ENCODE measurements at places on chromosomes 5 and 9. TPM values are rescaled to one million over a fixed set of nuclear protein-coding genes. Genes with fewer than 3 reads are reported as not detected.

SLC34A3 gene
- total RNA-seq = not detected

SLC27A6 gene
- total RNA-seq = not detected

CD14 gene
- 129 TPM for total RNA-seq

MARCOL gene
- total RNA-seq = not detected

GARNL3 gene
- 18.7 TPM for total RNA-seq

RASGEF1C gene
- 0.37 TPM for total RNA-seq

PCDHA10 gene
- 0.79 TPM for total RNA-seq

DNA sequence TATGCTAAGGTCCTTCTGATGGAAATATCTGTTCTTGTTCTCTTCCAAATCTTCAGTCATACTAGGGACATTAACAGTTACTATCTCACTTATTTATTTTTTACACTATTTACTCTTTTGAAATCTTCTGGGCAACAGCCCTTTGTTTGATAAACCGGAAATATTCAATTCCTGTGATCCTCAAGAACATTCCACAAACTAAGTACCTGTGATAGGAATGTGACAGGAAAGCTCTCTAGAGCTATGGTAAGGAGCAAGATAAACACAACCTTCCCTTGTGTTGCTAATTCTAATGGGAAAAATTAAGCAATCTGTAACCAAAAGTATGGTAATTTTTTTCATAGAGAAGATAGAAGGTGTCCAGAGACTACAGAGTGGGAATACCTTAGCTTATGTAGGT, 22.0 kb upstream of the ANKRD34B start:
- DNase-seq = no peak

GRCh38 chr9:104238668-104239067, 144.6 kb downstream of the SMC2 start:
- DNase-seq = no peak

GRCh38 chr9:129682381-129682780, 16.9 kb downstream of the PRRX2 start:
- DNase-seq = no peak

GRCh38 chr5:59094864-59095263, 512.0 kb downstream of the RAB3C start:
- DNase-seq = no peak

DNA sequence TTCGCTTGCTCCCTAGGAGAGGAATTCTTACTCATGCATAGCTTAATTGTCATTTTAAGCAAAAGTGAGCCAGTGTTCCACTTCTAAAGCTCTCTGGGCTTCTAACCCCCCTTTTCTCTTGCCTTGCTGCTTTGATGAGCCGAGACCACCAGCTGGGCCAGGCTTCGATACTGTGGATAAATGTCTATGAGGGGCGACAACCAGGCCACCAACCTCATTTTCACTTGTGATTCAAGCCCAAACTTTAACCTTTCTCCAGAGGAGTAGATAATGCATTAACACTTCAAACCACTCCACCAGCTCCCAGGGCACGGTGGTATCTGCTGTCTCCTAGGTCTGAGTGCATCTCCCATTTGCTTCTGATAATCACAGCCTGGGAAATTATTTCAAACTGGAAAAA, 205.6 kb downstream of the PSAT1 start:
- no peak for DNase-seq

DNA sequence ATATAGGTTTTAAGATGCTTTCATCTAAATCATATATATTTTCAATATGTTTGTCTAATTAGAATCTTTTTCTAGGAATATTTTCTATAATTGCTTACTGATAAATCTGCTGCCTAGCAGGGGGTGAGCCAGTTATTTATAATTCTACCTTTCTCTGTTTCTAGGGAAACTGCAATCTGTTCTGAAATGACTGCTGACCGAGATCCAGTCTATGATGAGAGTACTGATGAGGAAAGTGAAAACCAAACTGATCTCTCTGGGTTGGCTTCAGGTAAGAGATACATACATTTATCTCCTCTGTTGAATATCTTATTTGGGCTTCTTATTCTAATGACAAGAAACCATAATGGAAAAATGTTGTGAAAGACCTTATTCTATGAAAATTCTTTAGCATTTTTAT, 127.3 kb downstream of the XRCC4 start:
- DNase-seq = no peak

- DNase-seq = no peak
Measured at GRCh38 chr9:17138503-17138902, 3.7 kb downstream of the CNTLN start.

GRCh38 chr5:78221964-78222451, 72.5 kb downstream of the AP3B1 start:
- no peak for DNase-seq

DNA sequence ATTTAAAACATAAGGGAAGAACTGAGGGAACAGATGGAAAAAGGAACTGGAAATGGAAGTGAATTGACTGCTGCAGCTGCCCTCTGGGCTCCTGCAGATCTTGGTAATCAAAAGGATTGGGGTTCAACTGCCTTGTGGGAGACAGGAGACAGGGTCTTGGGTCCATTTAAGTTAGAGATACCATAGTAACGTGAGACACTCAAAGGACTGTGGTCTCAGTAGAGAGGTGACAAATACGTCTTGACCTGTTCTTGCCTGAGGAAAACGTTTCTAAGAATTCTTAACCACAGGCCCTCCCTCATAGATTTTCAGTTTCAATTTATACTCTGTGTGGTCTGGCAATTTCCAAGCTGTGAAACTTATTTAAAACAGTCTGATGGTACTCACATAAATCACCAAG, 100.8 kb upstream of the DHFR start:
- DNase-seq = no peak

DNA sequence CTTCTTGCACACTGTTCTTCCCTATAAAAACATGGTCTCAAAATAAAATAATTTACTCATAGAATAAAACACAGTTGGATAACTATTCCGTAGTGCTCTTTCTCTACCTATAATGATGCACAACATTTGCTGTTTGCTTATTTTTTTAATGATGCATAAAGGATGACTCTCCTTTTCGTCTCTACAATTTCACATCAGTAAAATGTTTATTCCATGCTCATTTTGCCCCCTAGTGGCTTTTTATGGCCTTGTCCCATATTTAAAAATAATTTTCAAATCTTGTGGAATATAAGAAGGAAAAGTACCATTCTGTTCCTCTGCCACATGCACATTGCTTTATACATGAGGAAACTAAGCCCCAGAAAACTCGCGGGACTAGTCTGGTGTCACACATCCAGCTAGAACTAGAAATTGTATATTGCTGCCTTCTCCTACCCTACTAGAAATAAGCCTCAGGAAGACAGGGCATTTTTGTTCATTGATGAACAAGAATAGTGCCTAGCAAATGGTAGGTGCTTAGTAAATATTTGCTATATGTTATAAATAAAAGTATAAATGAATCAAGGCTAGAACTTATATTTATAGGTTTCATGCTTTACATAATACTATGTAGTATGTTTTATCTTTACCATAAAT, 12.7 kb downstream of the KCTD16 start:
- no peak for DNase-seq

DNA sequence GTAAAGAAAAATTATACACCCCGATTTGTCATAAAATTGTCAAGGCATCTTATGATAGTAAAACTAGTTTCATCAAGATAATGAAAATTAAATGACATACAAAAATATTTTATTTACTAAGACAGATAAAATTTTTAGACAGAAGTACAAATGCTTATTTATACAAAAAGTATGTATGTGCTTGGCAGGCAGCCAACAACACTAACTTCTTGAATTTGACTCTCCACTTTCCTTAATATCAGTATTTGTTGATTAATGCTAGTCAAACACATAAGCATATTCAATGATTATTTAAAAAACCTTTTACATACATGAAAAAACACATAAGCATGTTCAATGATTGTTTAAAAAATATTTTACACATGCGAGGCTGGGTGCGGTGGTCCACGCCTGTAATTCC, 1079.9 kb upstream of the CDH6 start:
- no peak for DNase-seq

DNA sequence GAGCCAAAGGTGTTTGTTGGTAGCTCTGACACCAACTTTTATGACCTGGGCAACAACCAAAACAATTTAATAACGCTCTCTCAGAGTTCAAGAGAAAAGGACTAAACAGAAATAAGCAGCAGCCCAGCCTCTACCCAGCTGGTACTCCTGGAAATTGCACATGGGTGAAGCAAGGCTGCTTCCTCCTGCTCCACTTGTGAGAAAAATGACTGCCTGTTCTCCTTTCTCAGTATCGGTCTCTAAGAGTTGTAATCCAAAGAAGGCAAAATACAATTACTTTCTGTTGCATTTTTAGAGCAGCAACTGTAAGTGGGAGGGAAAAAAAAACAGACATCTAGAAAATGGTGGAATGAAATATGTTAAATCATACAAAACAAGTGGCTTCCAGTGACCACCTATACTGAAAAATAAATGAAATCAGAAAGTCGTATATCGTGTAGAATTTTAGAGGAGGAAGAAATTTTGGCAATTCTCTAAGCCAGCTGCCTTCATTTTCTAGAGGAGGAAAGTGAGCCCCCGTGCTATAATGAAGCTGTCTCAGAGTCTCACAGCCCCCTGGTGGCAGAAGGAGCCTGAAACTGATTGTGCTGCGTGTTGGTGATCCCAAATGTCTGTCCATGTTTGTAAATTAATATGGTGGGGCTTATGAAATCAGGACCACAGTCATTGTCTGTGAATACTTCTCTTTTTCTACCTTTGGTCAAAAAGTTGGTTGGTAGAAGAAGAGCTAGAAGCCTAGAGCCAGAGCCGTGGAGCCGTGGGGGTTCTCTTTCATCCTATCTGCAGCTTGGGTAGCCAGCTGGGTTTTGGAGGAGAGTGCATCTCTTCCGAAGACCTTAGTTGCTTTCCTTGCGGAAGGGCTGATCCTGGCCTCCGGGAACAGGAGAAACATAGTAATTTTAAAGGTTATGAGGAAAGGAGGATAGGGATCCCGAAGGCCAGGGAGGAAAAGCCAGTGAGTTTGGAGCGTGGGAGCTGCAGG, 139.9 kb downstream of the PIP5K1B start:
- DNase-seq = peak; percentile 44

- no peak for DNase-seq
Measured at GRCh38 chr5:74464512-74465209, 175.9 kb downstream of the ENC1 start.

DNA sequence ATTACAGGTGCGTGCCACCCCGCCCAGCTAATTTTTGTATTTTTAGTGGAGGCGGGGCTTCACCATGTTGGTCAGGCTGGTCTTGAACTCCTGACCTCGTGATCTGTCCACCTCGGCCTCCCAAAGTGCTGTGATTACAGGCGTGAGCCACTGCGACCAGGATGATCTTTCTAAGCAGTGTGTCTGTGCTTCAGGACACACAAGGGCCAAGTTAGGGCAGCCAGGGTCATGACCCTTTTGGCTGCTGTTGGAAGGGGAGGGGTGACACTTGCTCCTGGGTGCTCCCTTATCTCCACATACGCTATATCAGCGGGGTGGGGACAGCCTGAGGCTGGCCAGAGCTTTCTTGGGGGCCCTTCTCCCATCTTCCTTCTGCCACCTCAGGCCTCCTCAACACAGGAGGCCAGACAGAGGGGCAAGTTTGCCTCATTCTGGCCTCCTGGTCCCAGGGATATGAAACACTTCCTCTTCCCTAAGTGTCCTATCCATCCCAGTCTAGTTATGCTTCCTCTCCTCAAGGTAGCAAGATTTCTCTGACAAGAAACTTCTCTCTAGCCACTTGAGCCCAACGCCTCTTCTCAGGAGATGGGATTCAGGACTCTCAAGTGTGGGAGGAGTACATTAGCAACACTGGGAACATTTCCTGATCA, 1.9 kb upstream of the ZNF79 start:
- DNase-seq = no peak

DNA sequence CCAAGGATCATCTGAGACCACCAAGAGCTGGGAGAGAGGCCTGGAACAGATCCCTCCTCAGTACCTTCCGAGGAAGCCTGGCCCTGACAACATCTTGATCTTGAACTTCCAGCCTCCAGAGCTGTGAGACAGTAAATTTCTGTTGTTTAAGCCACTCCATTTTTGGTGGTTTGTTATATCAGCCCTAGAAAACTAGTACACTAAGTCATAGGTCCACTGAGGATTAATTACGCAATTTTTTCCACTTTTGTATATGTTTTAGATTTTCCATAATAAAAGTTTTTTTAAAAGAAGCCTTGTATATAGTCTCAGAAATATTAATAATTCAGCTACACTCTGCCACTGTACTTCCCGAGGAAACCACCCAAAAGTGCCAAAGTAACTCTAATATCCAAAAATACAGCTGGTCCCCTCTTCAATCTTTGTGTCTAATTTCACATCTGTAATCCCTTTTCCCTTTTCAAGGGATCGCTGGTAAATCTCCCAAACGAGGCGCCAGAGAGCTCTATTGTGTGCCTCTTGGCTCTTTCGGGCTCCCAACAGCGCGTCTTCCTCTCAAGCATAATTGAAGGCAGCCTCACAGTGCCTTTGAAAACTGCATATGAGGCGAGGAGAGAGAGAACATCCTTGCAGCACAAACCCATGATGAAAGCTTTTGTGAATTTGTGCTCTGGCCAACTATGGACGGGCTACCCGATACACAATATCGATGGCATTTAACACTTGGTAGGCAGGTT, 32.7 kb downstream of the PRUNE2 start:
- no peak for DNase-seq

GRCh38 chr5:175614861-175615260, 43.0 kb upstream of the HRH2 start:
- no peak for DNase-seq

DNA sequence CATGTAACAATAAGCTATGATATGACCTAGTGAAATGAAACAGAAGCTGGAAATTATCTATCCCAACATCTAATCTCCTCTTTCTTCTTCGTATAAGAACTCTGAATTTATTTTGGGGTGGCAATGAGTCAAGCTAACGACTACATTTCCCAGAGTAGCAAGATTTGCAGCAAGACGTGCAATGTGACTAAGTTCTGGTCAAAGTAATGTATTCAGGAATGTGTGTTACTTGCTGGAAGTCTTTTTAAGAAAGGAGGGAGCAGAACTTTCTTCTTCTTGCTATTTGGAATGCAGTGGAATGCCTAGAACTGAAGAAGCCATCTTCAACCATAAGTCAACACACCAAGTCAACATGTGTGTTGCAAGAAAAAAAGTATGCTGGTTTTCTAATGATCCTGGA, 406.6 kb upstream of the MEF2C start:
- DNase-seq = no peak

DNA sequence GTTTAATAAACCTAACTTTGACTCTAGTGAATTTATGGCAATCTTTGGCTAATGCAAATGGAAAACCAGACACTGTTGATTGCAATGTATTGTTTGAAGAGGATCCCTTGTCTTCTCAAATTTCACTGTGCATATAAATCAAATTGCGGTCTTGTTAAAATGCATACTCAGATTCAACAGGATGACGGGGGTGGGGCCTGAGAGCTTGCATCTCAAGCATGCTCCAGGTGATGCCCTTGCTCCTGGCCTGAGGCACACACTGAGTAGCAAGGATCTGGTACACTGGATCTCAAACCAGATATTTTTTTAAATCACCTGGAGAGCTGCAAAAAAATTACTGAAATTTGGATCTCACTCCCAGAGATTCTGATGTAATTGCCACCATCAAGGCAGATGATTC, 463.7 kb downstream of the DNAH5 start:
- DNase-seq = no peak

GRCh38 chr9:118326326-118326725, 622.1 kb downstream of the TLR4 start:
- DNase-seq = no peak
